T-helper 2 cell treated with Interferon-gamma antibody and Interleukin-4, amounts not matched to agents 5 μg/mL and 100 μg/mL, for 36 hours (primary cell): ENCODE measurements at places on chromosomes 2 and 18.

- no peak for DNase-seq
Observed at GRCh38 chr2:121969166-121969565, 213.7 kb downstream of the TSN start.

- DNase-seq: no peak
Observed at GRCh38 chr2:190929919-190930318, 49.3 kb downstream of the GLS start.

DNA sequence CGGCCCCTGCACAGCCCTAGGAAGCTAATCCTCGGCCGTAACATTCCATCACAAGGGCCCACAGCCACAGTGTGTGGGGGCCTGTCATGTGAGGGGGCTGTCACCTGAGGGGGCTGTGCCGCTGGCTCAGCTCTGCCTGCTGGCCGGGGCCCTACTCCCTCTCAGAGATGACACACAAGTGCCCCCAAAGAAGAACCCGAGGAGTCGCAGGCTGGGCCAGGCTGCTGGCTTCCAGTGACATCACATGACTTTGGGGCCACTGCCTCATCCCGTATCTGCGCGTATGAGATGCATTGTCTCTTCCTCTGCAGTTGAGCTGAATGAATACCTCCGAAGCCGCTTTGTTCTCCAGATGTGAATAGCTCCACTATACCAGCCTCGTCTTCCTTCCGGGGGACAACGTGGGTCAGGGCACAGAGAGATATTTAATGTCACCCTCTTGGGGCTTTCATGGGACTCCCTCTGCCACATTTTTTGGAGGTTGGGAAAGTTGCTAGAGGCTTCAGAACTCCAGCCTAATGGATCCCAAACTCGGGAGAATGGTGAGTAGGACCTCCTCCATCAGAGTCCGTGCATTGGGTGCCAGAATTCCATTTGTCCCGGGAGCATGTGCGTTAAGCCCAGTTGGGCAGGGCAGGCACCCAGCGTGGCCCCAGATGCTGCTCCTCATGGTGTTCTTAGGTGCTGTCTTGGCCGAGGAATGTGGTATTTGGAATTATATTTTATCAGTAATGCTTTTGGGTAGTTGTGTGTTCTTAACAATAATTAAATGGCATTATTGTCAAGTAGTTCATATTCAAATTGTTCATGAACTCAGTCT is at the start of gene CNDP1:
CNDP1 (plus strand) TSS at position 351 of the 820 bp plus-strand sequence; CDS start at position 519, 168 bp downstream.
- no peak for DNase-seq

DNA sequence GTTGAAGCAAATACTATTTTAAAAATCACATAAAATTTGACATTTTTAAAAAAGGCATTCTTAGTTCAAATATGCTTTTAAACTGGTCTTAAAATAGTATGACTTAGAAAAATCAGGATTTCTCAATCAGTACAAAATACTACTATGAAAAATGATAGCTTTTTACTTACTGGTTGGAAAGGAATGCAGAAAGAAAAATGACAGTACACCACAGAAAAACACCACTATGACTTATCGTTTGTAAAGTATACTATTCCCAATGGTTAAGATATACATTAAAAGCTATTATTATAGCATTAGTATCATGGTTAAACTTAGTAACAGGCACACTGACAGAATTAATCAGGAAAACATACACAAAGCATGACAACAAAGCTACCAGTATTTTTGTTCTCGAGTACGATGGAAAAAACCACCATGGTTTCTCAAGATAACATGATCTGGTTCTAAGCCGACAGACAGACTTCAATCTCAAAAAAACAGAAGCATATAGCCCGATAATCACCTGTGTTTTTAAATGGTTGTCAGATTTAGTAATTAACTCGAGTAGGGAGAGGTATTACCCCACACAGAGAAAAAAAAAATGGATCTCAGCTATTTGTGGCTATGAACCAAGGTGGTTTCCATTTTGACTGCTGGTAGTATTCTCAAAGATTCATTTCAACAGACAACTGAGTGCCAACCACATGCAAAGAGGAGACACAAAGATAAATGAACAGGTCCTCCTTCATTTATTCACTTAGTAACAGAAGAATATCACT is 39.1 kb downstream of the CUL3 start:
- no peak for DNase-seq

DNA sequence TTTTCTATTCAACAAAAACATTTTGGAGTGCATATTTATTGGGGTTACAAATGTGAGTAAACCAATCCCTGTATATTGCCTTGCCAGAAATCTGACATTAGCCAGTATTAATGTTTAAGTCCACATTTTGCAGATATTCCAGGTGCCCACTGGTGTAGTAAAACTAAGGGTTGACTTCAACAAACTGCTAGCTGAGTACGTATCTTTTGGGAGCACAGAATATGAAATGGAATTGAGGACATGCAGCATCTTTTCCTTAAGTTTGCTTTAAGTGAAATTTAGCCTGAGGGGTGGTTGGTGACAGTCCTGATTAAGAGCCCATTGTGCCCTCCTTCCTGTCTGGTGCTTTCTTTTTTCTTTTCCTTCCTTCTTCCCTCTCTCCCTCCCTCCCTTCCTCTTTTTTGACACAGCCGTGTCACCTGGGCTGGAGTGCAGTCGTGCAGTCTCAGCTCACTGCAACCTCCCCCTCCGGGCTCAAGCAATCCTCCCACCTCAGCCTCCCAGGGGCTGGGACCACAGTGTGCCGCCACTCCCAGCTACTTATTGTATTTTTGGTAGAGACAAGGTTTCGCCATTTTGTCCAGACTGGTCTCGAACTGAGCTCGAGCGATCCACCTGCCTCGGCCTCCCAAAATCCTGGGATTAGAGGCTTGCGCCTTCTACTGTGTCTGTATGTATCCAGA is 1.6 kb downstream of the NUP35 start:
- no peak for DNase-seq

- no peak for DNase-seq
Observed at GRCh38 chr2:156322686-156323231, 9.8 kb downstream of the NR4A2 start.

GRCh38 chr2:148253685-148254084 is 232.8 kb downstream of the MBD5 start:
- no peak for DNase-seq

- DNase-seq: peak; percentile 58
Observed at GRCh38 chr2:101387151-101387834, at the start of gene CREG2. CREG2 (minus strand) TSS chr2:101387503; CDS start chr2:101387457, 46 bp downstream.

DNA sequence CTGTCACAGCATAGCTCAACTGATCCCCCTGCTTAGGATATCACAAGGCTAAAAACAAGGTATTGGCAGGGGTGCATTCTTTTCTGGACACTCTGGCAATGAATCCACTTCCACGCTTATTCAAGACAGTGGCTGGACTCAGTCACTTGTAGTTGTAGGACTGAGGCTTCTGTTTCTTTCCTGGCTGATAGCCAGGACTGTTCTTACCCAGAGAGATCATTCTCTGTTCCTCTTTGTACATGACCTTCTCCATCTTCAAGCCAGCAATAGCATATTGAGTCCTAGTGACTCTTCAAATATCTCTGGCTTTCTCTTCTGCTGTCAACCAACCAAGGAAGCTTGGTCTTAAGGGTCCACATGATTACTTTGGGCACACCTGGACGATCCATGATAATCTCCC is 241.3 kb downstream of the RBM43 start:
- DNase-seq: no peak

DNA sequence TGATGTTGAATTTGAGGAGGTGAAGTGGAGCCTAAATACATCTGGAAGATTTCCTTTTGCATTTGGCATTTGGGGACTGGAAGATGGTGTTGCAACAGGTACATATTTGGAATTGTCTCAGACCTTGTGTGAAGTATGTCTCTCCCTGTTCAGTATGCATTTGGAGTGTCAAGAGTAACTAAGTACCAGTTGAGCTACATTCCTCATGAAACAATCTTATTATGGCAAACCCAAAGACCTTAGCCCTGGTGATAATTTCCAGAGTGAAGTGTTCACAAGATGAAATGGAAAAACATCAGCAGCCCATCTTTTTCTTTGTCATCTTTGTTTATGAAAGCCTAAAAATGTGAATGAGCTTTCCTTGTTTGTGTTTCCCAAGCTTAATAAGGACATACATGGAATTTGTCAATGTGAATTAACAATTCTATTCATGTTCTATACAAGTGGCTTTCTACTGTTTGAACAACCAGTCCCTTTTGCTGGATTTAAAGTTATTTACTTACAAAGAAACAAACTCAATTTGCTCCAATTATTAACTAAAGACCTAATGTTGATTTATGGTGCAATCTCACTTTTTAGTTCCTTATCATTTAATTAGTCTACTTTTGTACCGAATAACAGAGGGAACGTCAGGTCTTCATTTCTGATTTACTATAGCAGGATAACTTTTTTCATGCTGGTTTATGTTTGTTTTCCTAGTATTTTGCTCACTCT is 42.1 kb upstream of the PPP1R1C start:
- no peak for DNase-seq

GRCh38 chr2:80102026-80102425 is 202.5 kb downstream of the LRRTM1 start:
- DNase-seq: no peak

DNA sequence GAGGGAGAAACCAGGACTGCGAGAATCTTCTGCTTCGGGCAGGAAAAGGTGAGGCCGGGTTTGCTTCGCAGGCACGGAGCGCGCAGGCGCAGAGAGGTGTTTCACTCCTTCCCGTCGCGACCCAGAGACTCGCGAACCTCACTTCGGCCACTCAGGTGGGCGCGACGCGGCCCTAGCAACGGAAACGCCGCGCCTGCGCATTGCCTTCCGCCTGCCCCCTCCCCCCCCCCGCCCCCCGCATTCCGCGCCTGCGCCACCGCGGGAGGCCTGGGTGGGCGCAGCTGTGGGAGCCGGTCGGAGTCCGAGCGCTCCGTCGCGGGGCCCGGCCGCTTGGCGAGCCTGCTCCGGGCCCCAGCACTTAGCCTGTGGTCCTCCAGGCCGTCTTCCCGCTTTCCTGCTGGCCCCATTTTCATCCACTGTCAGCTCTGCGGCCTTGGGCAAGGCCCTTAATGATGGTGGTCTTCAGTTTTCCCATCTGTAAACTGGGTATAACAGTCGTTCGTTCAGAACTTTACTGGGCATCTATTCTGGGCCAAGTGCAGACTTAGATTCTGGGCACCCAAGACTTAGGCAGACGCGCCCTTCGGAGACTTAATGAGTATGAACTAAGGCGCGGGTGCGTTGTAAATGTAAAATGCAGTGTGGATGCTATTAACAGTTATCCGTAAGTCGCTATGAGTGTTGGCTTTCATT is 62.1 kb upstream of the ACKR3 start:
- DNase-seq: peak; percentile 17
